Naive B cell (primary cell): ENCODE measurements at places on chromosomes 6 and 20. TPM values are rescaled to one million over a fixed set of nuclear protein-coding genes. Genes with fewer than 3 reads are reported as not detected.

- H3K27me3 ChIP-seq: peaks cover 40% of the 10 kb centered on the region
- peaks cover 2% of the 10 kb centered on the region for H3K4me1 ChIP-seq
- no peaks in the 10 kb centered on the region for H3K36me3 ChIP-seq
- H3K27ac ChIP-seq: no peak overlapping the region
- DNase-seq: no peak
- no peak overlapping the region for H3K4me3 ChIP-seq
These were observed 61.5 kb upstream of the CD93 start for GRCh38 chr20:23147647-23147963.

DNA sequence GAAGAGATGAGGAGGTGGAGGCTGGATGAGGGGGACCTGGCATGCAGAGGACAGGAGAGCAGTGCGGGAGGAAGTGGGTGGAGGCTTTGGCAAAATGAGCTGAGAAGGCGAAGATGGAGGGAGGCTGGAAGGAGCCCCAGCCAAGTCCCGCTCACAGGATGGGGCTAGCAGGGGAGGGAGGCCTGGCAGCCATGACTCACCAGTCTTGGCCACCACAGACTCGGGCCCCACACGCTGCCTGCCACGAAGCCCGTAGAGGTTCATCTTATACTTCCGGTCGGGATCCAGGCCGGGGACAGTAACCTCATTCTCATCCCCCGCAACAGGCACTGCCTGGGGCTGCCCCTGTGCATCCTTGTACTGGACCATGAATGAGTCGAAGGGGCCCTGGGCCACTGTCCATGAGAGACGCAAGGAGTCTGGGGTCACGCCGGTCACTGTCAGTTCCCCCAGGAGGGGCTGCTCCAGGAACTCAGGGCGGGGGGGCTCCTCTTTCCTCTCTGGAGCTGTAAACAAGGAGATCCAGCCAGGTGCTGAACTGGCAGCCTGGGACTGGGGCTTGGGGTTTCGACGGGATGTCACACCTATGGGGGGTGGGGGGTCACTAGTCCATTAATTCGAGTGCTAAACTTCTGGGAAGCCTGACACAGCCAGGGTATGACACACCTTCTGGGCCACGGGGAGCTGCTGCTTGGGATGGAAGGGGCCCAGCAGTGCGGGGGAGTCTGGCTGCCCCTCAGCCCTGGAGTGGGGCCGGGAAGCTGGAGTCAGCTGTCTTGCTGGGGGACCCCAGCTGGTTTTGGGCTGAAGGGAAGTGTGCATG, 27.8 kb downstream of the TNXB start:
- H3K27me3 ChIP-seq: peaks cover 35% of the 10 kb centered on the region
- H3K36me3 ChIP-seq: no peaks in the 10 kb centered on the region
- DNase-seq: no peak

DNA sequence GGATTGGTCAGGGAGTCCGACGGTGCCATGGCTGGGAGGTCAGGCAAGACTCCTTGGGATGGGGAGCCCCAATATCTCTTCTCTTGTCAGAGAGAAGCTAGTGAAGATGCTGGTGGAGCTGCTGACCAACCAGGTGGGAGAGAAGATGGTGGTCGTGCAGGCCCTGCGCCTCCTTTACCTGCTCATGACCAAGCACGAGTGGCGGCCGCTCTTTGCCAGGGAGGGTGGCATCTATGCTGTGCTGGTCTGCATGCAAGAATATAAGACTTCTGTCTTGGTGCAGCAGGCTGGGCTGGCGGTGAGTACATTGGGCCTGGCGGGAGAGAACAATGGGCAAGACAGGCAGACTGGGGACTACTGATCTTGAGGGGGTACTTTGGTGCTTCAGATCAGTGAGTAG, 10.9 kb downstream of the CUL9 start:
- no peak overlapping the region for H3K27ac ChIP-seq
- DNase-seq: no peak
- no peaks in the 10 kb centered on the region for H3K27me3 ChIP-seq

DNA sequence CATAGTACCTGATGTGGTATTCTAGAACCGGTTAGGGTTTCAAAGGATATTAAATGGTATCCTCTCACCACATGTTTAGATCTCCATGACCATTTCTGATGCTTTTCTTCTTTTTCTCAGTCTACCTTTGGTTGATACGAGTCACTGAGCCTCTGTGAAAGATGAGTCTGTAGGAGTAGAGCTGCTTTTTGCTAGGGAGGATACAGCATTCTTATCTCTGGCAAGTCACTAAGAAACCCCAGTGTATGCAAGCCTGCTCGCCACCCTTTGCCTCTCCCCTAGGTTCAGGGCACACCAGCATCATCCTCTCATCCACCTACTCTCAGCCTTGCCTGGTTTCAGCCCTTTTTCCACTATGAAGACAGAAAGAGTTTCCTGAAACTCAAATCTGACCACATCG, 89.9 kb downstream of the MTFR2 start:
- H3K36me3 ChIP-seq: peaks cover 64% of the 10 kb centered on the region
- no peaks in the 10 kb centered on the region for H3K4me1 ChIP-seq
- no peak overlapping the region for H3K27ac ChIP-seq
- H3K4me3 ChIP-seq: no peak overlapping the region
- H3K27me3 ChIP-seq: no peaks in the 10 kb centered on the region

DNA sequence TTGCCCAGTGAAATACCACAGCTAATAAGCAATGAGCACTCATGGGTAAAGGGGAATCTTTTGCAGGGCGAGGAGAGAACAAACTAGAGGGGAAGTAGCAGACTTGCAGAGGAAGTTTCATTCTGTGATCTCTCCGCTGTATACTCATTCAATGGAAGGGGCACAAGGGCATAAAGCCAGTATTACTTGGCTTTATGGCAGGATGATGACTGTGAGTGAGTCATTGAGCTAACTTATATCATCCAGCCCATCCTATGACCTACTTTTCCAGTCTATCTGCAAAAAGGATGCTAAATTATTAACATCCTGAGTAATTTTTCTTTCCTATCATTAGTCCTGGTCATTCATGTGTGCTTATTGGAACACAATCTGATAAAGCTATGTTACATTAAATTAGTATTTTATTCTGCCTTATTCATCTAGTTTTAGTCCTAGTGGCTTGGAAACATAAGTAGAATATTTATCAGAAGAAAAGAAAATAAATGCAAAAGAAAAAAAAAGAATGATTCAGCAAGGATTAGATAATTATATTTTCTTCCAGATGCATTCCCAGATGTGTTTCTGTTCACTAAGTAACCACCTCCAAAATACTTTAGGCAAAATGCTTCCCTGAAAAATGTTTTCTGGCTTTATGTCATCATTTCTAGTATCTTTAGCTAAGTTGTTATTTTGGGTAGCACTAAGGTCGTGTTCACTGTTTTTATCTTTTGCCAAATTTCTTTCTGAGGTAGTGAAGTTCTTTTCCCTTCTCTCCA, 471.7 kb downstream of the CDKAL1 start:
- H3K27ac ChIP-seq: no peak overlapping the region
- peak; percentile 31 for DNase-seq
- peaks cover 7% of the 10 kb centered on the region for H3K36me3 ChIP-seq
- no peaks in the 10 kb centered on the region for H3K27me3 ChIP-seq
- peaks cover 25% of the 10 kb centered on the region for H3K4me1 ChIP-seq

ATP6V1G2 gene
- not detected for polyA plus RNA-seq

DNA sequence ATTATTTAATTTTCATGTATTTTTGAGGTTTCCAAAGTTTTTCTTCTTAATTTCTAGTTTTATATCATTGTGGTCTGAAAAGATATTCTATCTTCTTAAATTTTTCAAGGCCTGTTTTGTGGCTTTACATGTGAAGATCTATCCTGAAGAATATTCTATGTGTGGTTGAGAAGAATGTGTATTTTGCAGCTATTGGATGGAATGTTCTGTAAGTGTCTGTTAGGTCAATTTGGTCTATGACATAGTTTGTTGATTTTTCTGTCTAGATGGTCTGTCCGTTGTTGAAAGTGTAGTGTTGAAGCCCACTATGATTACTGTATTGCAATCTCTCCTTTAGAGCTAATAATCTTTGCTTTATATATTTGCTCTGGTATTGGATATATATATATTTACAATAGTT, 125.7 kb downstream of the CRYBG1 start:
- H3K27ac ChIP-seq: peak overlapping the region; percentile 15
- no peak for DNase-seq
- peaks cover 7% of the 10 kb centered on the region for H3K4me1 ChIP-seq
- no peak overlapping the region for H3K4me3 ChIP-seq
- no peaks in the 10 kb centered on the region for H3K27me3 ChIP-seq

DNA sequence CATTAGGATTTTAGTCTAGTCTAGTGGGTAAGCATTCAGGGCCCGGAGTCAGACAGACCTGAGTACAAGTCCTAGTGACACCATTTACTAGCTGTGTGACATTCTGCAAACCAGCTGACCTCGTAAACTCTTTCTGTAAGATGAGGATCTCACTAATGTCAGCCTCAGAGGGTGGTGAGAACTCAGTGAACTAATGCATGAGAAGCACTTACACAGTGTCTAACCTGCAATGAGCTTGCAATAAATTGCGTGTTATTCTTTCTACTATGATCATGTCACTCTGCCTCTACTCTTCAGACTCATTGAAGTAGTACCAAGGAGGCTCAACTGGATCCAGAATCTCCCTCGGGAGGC, 41.1 kb upstream of the ZNF831 start:
- H3K36me3 ChIP-seq: peaks cover 7% of the 10 kb centered on the region
- no peaks in the 10 kb centered on the region for H3K27me3 ChIP-seq
- H3K4me3 ChIP-seq: peak overlapping the region; percentile 96
- no peak for DNase-seq
- peak overlapping the region; percentile 100 for H3K27ac ChIP-seq
- H3K4me1 ChIP-seq: peaks cover 83% of the 10 kb centered on the region

TOMM6 gene
- 376 TPM for polyA plus RNA-seq
